ENCODE measurements at places on chromosomes 1 and 21.

- no peak for DNase-seq
Observed at GRCh38 chr1:96306809-96307560, 414.6 kb upstream of the PTBP2 start.

DNA sequence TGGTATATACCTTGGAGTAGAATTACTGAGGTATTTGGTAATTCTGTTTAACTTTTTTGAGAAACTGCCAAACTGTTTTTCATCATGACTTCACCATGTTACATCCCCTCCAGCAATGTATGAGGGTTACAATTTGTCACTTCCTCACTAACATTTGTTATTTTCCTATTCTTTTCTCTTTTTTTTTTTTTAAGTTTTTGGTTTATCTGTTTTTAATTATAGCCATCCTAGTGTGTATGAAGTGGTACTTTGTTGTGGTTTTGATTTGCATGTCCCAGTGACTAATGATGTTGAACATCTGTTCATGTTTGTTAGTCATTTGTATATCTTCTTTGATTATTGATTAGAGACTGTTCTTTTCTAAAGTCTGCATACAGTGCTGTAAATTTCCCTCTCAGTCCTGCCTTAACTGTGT is 147.3 kb downstream of the HS2ST1 start:
- DNase-seq = no peak

DNA sequence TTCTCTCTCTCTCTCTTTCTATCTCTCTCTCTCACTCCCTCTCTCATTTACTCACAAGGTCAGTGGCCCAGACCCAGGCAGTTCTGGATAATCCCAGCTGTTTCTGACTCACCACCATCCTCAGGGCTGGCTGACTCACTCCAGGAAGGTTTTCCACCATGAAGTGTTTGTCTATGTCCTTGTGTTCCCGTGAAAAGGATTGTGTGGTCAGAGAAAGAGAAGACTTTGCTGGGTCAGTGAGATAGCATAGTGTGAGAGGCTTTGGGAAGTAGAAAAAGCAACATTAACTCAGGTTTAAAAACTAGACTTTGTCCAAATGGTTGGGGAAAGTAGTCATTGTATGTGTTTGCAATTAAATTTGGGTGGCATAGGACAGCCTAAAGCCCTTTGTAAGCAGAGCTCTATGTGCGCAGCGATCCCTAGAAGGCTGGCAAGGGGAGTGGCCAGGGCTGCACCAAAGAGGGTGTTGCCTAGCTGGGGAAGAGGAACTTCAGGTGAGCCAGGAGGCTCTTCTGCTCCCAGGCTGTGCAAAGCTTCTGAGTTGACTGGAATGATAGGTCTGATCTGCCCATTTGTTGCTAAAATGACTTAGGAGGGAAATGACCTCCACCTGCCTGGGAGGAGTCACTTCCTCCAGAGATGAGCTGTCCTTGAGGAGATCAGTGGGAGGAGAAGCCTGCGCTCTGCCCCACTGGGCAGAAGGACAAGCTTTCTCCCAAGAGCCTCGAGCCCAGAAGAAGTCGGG is 4.9 kb upstream of the CAPN2 start:
- peak; percentile 82 for DNase-seq

- no peak for DNase-seq
Observed at GRCh38 chr21:38221594-38221993, 35.2 kb upstream of the KCNJ15 start.

- DNase-seq = no peak
Observed at GRCh38 chr1:67018574-67018973, 35.4 kb downstream of the SLC35D1 start.

DNA sequence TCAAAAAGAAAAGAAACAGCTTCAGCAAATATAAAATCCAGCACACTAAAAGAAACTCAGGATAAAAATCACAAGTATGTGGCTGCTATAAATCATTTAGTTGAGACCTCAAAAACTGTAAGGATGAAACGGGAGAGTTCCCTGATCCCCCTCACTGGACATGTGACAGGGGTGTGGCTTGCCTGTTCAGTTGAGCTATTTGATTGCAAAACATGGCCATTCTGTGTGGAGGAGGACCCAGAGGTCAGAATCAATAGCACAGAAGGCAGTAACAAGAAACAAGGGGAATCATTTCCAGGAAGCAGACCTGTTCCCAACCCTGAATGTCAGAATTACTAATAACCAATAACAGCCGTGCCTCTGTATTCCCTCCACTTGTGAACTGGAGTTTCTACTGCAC is 27.9 kb downstream of the RBM11 start:
- DNase-seq = no peak

DNA sequence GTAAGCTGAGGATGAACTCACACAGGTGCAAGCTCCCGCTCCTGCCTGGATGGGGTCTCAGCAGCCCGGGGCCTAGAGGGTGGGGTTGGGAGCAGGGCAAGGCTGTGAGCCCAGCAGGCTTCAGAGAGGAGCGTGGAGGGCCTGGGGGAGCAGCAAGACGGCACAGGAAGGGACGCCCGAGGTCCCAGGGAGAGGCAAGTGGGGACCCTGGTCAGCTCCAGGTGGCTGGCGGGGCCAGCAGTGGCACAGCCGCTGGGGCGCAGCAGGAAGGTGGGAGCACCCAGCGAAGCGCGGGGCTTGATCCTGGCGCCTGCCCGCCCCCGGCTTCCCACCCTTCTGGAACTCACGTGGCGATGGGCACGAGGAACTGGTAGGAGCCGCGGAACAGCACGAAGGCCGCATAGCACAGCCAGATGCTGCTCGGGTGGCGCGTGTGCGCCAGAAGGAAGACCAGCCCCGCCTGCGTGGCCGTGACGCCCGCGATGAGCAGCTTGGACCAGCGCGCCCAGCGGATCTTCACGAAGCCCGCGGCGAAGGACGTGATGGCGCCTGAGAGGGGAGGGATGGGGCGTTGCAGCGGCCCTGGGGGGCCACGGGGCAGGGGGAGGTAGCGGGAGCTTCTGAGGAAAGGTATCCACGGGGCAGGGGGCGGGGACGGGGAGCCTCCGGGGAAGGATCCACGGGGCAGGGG is 11.7 kb downstream of the SLC19A1 start:
- peak; percentile 16 for DNase-seq

- no peak for DNase-seq
Observed at GRCh38 chr1:77498918-77499317, 183.5 kb downstream of the ZZZ3 start.

DNA sequence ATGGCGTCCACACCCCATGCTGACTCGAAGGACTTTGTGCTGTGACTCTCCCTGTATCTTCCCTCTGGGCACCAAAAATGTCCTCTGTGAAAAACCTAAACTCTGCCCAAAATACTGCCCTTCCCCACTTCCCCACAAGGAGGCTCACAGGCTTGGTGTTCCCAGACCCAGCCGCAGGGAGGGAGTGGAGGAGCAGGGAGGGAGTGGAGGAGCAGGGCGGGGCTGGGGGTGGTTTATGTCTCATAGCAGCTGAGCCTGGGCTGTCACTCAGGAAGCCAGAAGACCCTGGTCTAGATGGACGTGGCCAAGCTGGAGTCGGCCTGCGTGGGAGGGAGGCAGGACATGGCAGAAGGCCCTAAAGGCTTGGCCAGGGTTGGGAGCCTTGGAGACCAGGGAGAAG is 461.7 kb downstream of the PTPRU start:
- DNase-seq = peak; percentile 34

DNA sequence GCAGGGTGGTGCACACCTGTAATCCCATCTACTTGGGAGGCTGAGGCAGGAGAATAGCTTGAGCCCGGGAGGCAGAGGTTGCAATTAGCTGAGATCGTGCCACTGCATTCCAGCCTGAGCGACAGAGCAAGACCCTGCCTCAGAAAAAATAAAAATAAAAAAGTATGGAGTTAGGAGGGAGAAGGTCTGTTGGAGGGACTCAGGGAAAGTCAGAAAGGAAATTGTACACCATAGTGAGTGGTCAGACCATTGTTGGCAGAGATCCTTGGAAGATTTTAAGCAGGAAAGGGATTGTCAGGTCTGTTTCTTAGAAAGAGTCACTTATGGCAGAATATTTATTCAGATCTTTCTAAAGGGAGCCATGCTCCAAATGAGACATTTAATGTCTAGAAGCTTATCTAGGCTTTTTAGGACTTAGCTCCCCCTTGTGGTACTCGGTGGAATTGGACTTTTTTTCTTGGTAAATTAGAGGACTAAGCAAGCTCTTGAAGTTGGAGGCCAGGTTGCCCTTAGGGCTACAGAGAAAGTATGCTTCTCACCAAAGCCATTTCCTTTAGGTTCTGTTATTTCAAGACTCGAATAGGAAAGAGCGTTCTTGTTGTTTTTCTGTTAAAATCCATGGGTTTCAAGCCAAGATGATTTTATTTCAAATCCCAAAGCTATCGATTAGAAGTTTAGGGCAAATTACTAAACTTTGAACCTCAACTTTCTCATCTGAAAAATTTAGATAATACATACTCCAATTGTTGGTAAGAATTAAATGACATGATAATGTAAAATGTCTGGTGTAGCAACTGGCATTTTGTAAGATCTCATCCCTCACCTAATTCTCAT is 16.5 kb downstream of the MIA3 start:
- DNase-seq = peak; percentile 32

DNA sequence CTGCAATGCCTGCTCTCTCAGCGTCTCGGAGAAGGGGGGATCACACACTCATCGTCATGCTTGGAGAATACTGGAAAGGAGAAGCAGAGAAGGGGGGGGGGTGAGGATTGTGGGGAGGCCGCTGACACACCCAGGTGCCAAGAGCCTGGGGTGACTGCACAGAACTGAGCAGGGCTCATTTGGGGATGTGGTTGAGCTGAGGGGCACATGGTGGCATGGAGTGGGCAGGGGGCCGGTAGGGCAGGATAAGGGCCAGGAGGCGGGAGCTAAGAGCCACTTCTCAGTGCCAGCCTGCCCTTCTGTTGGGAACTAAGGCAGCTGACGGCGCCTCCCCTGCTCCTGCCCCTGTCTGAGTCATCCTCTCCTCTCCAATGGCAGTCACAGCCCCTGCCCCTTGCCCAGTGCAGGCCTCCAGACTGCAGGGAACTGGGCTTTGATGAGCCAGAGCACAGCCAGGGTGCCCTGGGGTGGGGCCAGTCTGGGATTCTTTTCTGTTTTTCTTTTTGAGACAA is 27.2 kb downstream of the MRPL37 start:
- DNase-seq = no peak

DNA sequence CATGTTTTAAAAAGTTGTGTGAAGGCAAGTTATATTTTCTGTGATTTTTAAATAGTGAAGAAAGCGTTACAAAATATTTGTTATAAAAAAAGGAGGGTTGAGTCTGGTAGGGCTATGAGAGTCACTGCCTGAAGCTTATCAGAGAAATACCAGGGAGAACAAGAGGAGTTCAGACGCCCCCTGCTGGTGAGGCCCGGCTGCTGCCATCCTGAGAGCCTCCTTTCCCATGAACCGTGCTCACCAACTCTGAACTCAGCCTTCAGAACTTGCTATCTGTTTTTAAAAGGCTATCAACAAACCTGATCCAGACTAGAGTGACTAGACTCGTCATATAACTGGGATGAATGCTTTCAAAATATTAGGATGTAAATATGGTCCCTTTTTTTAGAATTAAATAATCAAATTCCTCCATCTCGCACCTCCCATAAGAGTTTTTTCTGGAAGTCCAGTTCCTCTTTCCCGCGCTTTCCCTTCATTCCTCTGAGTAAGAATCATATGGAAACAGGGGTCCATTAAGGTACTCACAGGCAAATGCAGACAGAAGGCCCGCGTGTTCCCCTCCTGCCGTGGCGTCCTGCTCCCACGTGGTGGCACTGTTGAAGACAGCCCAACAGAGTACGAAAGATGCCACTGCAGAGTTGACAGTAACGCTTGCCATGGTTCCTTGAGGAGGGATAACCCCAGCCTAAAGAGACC is 26.2 kb upstream of the SPATA6 start:
- DNase-seq = peak; percentile 90

DNA sequence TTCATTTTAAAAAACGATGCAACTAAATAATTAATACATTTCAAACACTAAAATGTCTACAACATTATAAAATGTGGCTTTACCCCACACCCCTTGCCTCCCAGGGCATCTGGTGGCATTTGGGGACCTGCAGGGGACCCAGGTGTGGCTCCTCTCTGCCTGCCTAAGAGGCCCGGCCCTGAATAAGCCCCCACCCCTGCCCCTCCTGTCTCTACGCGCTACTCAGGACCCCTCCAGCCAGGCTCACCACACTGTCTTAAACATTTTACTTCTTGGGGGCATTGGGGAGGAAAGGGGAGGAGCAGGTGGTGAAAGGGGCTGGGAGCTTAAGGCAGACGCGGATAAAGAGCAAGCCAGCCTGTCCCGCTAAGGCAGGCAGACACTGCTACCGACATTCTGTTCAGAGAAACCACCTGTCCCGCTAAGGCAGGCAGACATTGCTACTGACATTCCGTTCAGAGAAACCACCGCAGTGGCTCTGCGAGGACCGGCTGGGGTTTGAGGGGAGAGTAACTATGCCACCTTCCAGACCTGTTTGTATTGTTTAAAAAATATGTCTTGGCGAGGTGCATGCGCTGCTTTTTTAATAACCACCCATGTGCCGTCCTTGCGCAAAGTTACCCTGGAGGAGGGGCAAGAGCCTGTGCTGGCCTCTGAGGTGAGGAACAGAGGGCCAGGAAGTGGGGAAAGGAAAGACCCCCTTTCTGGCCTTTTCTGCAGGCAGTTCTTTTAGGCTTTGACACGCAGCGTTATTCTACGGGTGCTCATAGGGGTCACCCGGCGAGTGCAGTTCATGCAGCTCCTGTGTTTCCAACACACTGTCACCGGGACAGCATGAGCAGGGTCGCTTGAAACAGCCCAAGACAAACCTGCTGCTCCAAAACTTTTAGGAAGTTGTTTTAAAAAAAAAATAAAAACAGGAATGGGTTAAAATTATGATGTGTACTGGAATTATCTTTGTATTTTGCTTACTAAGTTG is 51.3 kb upstream of the RIPK4 start:
- no peak for DNase-seq

DNA sequence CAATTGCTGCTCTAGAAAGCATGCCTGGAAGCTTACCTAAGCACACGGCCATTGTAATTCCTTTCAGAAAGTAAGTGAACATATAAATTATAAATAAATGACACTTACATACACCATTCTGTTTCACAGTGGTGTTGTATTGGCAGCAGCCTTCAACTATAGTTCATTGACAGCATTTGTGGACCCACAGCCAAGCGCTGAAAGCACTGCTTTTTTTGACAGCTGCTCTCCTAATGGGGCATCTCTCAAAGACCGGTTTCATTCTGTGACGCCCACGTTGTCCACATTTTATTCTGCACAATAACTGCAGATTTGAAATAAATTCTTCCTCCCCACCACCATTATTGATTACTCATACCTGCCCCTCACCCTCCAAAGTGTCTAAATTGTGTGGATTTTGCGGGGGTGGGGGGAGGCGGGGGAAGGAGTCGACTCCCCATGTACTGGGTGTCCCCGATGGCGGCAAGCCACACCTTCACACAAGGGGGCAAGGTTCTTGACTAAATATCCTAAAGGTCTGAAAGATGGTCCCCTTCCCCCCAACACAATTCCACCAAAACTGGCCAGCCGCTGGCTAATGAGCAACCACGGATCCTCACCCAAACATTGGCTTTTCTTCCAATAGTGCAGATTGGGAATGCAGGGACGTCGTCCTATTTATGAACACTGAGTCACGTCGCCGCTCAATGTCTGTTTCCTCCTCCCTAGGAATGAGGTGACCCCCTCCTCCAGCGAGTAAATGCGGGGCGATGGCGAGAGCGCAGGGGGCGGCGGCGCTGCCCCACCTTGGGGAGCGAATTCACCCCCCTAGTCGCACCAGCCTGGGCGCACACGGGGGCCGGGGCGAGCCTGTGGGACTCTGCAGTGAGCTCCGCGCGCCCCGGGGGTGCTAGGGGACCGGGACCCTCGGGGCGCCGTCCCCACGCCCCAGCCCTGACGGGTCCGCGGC is 960 bp downstream of the RCAN1 start:
- no peak for DNase-seq

GRCh38 chr1:175881246-175881976 is 138.0 kb upstream of the TNR start:
- DNase-seq = no peak

Data from right cardiac atrium (tissue), 5 donors.